Activated naive CD4-positive, alpha-beta T cell treated with anti-CD3 and anti-CD28 coated beads, Interleukin-2, amount 50 U/mL, for 16 hours (primary cell): ENCODE measurements at places on chromosomes 2 and 18.

GRCh38 chr2:239214725-239215124, 186.1 kb downstream of the HDAC4 start:
- no peak for DNase-seq

DNA sequence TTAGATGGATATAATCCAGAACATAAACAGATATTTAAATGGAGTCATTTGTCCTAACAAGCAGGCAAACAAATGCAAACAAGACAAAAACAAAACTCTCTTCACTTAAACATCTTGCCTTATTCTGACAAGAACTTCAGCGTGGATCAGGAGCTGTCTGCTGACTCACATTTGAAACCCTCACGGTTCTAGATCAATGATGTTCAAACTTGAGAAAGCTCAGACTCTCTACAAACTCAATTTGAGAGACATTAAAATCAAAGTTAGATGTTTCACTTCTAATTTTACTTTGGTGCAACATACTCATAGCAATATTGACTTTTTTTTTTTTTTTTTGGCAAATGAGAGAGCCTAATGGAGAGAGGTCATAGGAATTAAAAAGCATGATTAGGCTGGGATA, 362.8 kb upstream of the SLC14A2 start:
- DNase-seq, result no peak

- peak; percentile 88 for DNase-seq
Observed at GRCh38 chr18:79395761-79396404, at the start of gene NFATC1. TSS of gene NFATC1 (plus strand) at chr18:79395930. CDS start at chr18:79396225, 295 bp downstream.

DNA sequence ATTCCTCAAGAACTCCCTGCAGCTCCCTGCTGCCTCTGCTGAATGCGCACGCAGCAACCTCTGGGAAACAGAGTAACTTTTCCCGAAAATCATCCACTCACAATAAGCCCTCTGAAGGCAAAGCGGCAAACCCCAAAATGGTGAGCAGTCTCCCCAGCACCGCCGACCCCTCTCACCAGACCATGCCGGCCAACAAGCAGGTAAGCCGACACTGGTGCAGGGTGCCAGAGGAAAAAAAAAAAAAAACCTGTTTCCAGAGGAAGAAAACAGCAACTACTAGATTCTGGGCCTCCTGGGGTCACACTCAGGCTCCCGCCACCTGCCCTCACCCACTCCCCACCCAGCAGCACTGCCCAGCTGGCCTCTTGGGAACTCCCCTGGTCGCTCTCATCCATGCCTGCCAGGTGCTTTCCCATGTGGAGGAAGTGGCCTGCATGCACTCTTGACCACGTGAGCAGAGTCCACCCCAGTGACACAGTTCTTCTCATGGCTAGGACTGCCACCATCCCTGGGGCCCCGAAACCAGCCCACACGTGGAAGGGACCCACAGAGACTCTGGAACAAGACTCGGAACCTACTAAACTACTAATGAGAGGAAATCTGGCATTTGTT, 36.9 kb downstream of the KCTD18 start:
- no peak for DNase-seq

DNA sequence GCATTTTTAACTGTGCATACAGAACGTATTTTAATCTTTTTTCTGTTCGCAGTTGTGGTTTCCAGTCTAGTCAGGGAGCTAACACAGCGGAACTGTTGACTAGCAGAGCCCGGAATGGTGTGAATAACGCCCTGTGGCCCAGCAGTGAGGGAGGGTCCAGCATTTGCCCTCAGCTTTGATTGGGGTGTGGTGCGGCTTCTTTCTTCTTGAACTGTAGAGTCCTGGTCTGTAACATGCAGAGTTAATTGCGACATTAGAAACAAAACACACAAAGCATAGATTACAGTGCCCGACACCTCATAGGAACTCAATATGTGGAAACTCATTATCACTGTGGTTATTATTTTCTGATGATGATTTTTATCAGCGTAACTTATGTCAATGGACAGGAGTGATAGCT, 253.6 kb downstream of the SOX11 start:
- DNase-seq, result no peak

- no peak for DNase-seq
Observed at GRCh38 chr18:54801374-54801773, 26.9 kb upstream of the RAB27B start.

DNA sequence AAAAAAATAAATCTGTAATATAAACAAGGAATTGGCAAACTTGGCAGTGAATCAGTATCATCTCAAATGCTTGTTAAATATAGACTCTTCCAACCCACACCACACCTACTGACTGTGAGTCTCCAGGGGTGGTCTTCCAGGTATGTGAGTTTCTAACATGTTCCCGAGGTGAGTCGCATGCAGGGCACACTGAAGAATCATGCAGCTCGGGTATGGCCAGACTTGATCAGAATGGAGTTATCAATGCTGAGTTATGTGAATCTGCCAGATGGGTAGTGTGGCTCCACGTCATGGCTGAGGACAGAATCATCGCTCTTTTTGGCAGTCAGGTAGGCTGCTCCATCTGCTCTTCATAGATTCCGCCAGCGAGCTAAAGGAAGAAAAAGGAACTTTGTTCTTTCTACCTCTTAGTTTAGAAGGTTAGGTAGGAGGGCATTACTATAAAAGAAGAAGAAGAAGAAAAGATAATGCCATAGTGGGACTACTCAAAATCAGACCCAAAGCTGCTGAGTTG, 1279.7 kb upstream of the ZEB2 start:
- no peak for DNase-seq

DNA sequence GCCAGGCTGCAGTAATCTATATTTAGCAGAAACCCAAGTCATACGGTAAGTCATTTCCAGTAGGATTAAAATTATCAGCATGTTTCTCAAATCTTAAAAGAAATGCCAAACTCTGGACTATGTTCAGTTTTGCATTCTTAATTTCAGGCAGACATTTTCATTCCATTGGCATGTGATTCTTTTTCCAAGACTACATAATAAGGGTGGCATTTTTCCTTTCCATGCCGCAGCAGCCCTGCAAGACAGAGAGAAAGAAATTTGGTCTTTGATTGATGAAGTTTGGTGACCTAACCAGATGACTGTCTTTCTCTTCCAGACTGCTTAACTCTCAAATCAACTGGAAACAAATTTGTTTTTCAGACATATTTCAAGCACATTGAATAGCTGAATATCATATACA, 118.1 kb downstream of the FHOD3 start:
- no peak for DNase-seq

GRCh38 chr18:8051453-8051852, 484.3 kb downstream of the PTPRM start:
- DNase-seq, result no peak

- no peak for DNase-seq
Observed at GRCh38 chr2:197706839-197707207, 1.7 kb downstream of the MARS2 start.

- no peak for DNase-seq
Observed at GRCh38 chr2:164617466-164617865, 3.8 kb downstream of the GRB14 start.

DNA sequence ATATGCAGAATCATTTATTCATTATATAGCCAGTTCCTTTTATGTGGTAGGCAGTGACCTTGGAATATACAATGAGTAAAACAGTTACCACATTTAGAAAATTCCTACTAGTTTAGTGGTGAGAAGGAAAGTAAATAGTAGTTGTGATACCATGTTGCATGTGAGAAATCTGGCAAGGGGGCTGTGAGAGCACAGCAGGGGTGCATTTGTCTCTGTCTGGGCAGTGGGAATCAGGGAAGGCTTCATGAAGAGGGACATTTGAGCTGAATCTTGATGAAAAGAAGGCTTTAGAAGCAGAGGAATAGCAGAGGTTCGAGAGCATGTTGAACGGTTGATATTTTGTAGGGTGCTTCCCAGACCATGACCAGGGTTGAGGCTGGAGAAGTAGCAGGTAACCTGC, 78.7 kb downstream of the RAB3GAP1 start:
- DNase-seq, result no peak

DNA sequence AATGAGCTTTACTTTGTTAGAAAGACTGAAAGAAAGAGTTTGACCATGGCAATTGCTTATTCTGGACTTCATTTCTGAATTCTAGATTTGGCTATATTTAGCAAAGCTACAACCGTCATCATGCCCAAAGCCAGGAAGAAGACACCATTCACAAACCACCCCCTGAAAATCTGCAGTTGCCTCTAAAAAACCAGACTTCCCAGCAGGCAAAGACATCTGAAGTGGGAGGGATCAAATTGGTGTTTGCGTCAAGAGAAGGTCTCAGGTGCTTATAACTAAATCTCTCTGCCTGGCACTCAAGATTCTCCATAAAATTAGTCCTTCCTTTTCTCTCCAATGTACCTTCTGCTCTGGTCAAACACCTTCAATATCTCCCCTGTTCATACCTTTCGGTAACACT, 5.6 kb downstream of the AAK1 start:
- no peak for DNase-seq

DNA sequence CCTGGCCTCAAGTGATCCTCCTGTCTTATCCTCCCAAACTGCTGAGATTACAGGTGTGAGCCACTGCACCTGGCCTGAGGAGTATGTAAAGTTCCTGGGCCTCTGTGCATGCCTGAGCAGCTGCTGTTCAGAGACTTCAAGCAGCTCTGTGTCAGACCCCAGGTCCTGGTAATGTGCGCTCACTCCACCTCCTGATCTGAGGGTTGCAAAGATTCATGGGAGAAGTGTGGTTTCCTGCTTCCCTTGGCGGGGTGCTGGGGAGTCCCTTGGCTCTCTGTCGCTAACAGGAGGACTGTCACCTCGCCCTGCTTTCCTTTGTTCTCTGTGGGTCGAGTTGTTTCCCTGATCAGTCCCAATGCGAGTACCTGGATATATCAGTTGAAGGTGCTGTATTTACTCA, 8.6 kb upstream of the IL36A start:
- DNase-seq, result peak; percentile 51

DNA sequence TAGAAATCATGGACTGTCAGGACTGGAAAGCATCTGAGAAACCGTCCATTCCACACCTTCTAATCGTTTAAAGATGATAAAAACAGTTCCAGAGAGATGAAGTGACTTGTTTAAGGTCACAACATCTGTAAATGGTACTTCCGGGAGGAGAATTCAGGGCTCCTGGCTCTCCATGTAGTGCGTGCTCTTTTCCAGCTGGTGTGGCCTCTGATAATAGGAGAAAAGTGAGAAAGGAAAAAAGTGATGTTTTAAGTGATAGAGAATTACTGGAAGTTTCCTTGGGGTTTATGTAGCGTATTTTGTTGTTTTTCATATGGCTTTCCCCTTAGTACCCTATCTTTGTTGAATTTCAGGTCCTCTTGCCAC, 663 bp downstream of the C2orf49 start:
- no peak for DNase-seq

GRCh38 chr2:121232626-121233265, 52.3 kb downstream of the TFCP2L1 start:
- DNase-seq, result no peak

- no peak for DNase-seq
Observed at GRCh38 chr18:2411381-2411960, 159.8 kb downstream of the METTL4 start.

- no peak for DNase-seq
Observed at GRCh38 chr18:76687304-76687962, 134.9 kb upstream of the ZNF236 start.

DNA sequence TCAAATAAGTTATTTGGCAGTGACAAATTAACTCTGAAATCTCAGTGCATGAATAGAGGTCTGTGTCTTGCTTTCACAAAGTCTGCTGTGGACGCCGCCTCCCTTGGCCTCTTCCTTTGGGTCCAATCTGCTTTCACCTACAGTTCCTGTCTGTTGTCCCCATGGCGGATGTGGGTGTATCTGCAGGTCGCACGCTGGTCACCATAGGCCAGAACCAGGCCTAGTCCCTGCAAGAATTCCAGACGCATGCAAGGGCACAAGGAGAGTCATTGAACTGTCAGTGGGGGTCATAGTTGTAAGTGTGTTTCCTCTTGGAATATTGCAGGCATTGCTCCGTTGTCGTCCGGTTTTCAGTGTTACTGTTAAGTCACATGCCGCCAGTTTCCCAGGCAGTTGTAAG, 7.4 kb downstream of the SOCS6 start:
- DNase-seq, result no peak

GRCh38 chr2:236735825-236736238, 166.2 kb downstream of the ACKR3 start:
- no peak for DNase-seq

GRCh38 chr18:76495006-76495370, at the start of gene ZNF516:
TSS of gene ZNF516 (minus strand) at chr18:76495242. CDS start at chr18:76443054, 52,188 bp downstream.
- peak; percentile 47 for DNase-seq

- no peak for DNase-seq
Observed at GRCh38 chr18:11669271-11669947, 19.7 kb upstream of the GNAL start.

- DNase-seq, result no peak
Observed at GRCh38 chr18:24270937-24271380, 126.7 kb downstream of the OSBPL1A start.

DNA sequence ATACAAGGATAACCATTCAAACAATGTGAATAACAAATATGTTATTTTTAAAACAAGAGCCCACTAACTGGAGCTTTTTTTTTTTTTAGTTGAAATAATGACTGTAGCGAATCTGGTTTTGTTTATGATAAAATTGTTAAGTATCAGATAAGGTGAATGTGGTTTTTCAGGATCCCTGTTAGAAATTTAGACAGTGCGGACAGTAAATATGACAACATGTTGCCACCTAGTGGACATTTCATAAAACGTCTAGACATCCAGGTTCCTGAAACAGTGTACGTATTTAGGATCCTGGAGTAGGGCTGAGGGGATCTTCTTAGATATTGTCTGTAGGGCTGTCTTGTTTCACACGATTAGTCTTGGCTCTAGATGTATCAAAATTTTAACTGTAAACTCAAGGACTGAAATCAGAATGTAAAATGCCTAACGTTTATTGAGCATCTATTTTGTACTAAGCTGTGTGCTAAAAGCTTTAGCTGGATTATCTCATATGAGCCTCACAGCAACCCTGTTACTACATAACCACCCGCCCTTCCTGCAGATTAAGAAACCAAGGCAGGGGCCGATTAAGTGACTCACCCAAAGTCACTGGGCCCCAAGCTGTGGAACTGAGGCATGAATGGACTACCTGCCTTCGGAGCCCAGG, 23.9 kb upstream of the CCDC68 start:
- no peak for DNase-seq

DNA sequence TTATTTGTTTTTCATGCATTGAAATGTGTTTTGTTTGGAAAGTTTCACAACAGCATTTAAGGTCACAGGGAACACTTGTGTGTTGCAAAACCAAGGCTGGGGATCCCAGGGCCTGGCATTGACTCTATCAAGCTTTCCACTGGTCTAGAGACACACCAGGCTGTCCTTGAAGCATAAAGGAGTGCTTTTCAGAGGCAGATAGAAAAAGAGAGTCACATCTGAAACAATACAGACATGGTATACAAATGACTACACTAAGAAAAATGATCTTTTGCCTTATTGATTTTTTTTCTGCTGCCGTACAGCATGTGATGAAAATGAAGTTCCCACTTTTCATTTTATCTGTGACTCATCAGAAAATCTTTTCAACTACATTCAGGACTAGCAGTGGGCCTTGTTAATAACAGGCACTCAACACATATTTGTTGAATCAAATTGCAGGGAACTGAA, 61.9 kb upstream of the ZCCHC2 start:
- no peak for DNase-seq

DNA sequence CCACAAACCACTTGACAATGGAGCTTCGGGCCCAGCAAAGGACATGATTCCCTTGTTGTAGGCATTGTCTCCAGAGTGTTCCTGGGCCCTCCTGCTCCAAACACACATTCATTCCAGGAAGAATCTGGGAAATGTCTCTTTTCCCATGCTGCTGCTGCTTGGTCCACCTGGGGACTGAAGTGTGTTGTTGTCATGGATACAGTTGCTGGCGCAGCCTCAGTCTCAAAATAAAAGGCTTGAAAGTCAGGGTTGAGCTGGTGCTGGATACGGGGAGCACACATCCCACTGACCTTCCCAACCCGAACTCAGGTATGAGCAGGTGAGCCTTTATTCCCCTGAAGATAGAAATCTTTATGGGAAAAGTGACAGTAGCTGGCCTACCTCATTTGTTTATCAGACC, 30.6 kb upstream of the SPP2 start:
- DNase-seq, result no peak
